Stimulated activated CD4-positive, alpha-beta T cell treated with anti-CD3 and anti-CD28 coated beads, Interleukin-15, amount 100 ng/mL, for 24 hours (primary cell): ENCODE measurements at places on chromosomes 4 and X.

DNA sequence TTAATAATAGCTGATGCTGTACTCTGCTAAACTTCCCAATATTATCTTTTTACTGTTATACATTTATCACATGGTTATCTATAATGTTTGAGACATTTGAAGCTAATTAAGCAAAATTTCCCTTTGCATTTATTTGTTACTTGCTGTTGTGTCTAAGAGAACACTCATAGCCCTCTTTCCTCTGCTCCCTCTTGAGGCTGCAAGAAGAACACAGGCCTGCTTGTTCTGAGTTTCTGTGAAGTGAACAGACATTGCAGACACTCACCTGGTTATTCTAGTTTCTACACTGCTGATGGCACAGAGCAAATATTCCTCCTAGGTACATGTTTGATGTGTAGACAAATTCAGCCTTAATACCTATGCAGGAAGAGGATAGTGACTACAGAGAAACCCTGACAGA, 367.8 kb downstream of the GASK1B start:
- no peak for DNase-seq

- DNase-seq, result peak; percentile 24
Observed at GRCh38 chr4:76420762-76421581, at the start of gene CCDC158. Gene CCDC158 (minus strand): TSS chr4:76421141. CDS start chr4:76403207, 17,934 bp downstream.

DNA sequence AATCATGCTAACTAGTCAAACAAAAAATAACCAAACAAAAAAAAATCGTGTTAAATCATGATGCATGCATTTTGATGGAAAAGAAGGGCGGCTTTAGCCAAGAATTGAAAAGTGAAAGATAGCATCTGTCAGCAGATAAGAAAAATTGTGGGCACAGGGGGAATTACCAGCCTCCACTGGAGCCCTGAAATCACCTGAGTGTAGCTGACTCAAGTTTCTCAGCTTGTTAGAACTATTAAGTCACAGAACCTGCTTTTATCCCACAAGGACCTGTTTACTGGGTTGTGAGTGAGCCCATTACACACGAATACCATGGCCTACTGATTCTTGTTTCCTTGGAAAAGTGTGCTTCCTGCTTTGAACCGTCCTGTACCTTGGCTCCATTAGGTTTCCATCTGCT, 85.2 kb downstream of the COX18 start:
- peak; percentile 33 for DNase-seq

DNA sequence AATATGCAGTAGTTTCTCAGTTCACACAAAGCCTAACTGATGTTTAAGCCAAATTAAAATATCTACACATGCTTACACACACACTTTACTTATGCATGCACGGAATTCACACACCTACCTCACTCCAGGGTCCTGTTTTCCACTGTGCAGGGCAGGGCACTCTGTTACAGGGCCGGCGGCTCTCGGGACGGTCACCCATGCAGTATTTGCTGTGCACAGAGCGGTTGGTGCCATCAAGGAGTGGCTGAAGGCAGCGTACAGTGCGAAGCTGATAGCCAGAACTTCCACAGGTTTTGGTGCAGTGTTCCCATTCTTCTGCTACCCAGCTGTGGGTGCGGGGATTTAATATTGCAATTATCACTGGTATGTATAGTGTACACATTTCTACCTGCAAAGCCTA, 258.9 kb downstream of the NPFFR2 start:
- no peak for DNase-seq

- no peak for DNase-seq
Observed at GRCh38 chrX:77561372-77561771, 114.2 kb downstream of the FGF16 start.

- DNase-seq, result no peak
Observed at GRCh38 chr4:79676705-79677104, 268.7 kb upstream of the GK2 start.

DNA sequence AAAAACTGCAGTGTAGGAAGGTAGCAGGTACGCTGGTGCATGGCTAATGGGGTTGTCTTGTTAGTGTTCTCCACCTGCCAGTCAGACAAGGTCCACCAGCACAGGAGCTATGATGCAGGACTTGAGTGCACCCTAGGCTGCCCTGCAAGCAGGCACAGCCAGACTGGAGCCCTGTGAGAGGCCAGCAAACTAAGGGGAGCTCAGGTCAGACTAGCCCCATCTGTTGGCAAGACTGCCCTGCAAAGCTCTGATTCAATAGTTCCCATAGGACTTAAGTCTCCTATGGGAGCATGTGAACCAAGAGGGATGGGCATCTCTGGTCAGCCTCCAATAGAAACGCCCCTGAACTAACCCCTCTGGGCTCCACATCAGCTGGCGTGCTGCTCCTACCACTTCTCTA, 1307.3 kb downstream of the C4orf33 start:
- no peak for DNase-seq

GRCh38 chr4:95839891-95840290, at the start of gene PDHA2:
Gene PDHA2 (plus strand): TSS chr4:95840093. CDS start chr4:95840151, 58 bp downstream.
- no peak for DNase-seq

GRCh38 chrX:46433892-46434291, 111.3 kb downstream of the ZNF674 start:
- no peak for DNase-seq

GRCh38 chrX:120752431-120753082, 122.7 kb upstream of the C1GALT1C1 start:
- DNase-seq, result no peak

- DNase-seq, result no peak
Observed at GRCh38 chr4:133162941-133163340, 13.8 kb downstream of the PCDH10 start.

- DNase-seq, result no peak
Observed at GRCh38 chrX:40091691-40092421, 5.9 kb downstream of the BCOR start.

DNA sequence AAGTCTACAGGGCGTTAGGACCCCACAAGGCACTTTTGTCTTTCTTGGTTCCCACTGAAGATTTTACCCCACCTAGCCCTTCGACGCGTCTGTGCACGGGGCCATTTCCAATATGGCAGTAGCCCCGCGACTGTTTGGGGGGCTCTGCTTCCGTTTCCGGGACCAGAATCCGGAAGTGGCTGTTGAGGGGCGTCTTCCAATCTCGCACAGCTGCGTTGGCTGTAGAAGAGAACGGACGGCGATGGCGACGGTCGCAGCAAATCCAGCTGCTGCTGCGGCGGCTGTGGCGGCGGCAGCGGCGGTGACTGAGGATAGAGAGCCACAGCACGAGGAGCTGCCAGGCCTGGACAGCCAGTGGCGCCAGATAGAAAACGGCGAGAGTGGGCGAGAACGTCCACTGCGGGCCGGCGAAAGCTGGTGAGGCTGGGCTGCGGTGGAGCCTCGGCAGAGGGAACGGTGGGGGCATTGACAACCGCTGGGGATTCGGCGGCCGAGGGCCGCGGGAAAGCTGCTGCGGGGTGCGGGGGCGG, at the start of gene USP11:
Gene USP11 (plus strand): TSS at position 207 of the 530 bp plus-strand sequence. CDS start 35 bp downstream, at position 242.
- DNase-seq, result peak; percentile 30

GRCh38 chr4:105598052-105598451, 45.6 kb downstream of the ARHGEF38 start:
- no peak for DNase-seq

DNA sequence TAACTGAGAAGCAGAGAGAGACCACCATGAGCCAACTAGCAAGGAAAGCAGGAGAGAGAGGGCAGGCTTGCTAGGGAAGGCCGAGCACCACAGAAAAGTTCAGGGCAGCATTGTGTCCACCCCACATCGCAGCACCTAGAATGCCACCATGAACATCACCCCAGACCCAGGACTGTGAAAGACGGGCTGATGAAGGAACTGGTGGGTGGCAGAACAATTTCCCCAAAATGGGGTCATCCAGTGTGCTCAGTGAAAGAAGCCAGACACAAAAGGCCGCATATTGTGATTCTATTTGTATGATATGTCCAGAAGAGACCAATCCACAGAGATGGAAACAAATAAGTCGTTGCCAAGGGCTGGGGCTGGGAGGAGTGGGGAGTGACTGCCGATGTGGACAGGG, 16.8 kb downstream of the PNMA6E start:
- DNase-seq, result no peak

GRCh38 chr4:6848717-6849305, 60.8 kb upstream of the TBC1D14 start:
- DNase-seq, result no peak

DNA sequence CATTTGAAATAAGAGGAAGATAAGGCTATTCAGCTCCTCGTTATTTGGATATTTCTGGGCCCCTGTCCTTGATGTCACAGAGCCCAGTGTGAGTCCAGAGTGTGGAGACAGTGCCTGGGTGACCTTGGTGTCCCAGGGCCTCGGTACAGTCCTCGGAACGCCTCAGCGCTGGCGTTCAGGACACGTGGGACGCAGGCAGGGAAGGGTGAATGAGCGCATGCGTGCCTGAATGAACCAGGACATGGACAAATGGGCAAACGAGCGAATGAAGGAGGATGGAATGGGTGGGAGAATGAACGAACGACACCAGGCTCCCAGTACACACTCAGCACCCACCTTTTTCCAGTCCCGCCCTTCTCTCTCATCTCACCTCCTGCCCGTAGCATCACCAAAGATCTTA, 44.2 kb downstream of the EVC start:
- DNase-seq, result no peak

DNA sequence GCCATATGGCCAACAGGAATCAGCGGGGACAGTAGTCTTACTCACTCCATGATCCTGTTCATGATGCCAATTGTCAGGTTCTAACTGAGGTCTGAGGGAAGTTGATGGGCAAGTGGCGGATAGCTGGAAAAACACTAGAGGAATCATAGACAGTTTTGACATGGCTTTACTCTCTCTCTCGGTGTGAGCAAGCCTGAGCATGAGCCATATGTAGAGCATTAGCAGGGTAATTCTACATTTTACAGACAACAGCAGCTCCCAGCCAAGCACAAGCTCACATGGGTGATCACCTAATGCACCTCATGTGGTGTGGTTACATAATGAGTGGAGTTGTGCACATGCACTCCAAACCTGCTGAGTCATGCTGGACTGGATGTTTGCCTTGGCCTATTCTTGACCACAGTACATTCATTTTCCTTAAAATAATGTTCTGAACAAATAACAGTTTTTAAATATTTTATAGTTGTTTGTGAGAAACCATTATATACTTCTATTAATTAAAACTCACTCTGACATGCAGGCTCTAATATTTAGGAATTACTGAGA, 429.2 kb downstream of the GPAT3 start:
- no peak for DNase-seq
